Iris pigment epithelial cell (primary cell): ENCODE measurements at places on chromosomes 3 and 15.

GRCh38 chr3:9230596-9230995, 18.9 kb downstream of the SRGAP3 start:
- DNase-seq: no peak

DNA sequence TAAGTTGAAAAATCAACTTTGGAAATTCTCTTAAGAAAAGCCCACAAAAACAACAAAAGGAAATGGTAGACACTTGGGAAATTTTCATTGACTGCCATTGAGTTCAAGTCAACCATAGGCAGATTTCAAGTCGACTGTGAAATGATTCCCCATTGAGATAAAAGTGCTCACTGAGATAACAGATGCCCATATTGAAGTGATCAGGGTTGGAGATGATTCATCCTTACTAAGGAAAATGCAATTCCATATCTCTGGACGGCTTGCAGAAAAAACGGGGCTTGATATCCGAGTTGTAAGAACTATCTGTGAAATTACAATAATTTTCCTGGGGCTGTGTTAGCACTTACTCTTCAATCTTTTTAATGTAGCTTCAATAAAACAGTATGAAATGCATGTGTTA, 373.1 kb upstream of the THRB start:
- no peak for DNase-seq

GRCh38 chr3:38152609-38153008, 12.7 kb upstream of the OXSR1 start:
- no peak for DNase-seq

DNA sequence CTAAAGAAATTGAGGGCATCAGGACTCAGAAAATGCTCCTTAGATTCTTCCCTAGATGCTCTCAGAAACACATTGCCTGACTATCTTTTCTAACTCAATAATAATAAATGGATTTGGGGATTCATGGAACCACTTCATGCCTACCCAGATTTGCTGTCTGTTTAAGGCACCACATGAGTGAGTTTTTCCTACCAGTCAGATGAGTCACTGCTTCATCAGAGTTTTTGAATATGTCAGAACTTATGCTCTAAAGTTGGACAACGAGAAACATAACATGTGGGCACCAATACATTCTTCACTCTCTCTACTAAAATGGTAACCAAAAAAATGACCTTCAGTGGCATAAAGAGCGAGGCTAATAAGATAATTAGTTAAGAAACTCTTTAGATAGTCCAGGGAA, 1135.1 kb downstream of the TUSC7 start:
- DNase-seq: peak; percentile 21

DNA sequence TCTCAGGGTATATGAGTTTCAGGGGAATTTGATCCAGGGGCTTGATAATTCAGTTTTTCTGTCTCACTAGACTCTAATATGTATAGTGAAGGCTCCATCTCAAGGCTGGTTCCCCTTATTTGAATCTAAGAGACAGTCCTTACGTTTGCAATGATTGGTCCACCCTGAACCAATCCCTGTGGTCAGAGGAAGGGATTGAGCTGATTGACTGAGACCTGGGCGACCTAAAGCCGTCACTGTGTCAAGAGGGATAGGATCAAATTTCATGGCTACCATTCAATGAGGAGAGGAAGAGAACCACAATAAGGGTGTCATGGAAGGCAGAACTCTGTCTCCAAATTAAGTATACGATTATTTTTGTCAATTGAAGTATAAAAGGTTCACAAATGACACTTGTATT, 16.3 kb downstream of the NUDT16 start:
- DNase-seq: no peak

DNA sequence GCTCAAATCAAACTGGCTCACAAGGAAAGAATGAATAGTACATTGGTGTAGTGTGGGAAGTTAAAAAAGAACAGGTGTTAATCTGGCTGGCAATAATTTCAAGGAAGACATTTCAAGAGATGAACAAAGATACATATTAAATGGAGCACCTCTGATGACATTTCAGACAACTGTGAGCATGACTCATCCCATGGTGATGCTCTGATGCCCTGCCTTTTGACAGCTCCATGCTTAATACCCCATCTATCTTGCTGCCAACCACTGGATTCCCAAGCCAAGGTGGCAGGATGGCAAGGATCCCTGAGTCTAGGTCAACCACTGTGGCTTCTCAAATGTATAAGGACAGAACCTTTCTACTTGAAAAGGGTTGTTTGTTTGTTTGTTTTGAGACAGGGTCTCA, 29.3 kb downstream of the LRRC2 start:
- DNase-seq: no peak

DNA sequence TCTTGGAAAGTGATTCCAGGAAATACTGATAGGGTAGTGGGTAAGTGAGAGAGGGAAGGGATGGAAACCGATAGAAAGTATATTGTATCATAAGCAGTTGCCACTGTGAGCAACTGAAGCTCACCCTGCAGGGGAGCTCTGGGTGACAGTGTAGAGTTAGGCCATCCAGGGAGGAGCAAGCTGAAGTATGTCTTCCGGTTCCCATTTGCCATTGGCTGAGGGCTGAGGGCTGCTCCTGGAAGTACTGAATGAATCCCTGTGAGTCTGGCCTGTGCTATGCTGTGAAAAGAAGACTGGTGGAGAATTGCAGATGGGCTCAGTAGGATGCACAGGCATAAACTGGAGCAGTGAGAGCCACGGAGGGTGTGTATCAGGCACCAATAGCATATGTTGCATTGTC, 348.3 kb downstream of the MFSD1 start:
- no peak for DNase-seq

DNA sequence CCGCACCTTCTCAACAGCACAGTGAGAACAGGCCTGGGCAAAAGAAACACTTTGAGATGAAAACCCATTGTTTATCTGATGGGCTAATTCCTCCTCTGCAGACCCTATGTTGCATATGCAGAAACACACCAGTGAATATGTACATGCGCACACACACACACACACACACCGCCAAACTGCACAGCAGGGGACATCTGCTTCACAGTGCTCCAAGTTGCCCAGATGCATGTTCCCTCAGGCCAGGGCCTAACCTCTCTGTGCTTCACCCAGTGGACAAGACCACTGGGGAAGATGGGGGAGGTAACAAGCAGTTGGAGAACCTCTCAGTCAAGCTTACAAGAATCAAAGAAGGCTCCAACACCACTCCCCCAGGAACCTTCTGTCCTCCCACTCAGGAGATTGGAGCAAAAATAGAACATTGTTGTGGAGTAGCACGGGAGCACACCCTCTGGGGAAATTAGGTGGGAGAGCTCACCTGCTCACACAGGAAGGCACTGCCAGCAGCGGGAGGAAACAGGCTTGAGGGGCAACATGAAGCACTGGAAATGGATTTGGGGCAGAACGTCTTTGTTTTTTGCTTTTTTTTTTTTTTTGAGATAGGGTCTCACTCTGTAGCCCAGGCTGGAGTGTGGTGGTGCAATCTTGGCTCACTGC, 13.0 kb downstream of the HCN4 start:
- no peak for DNase-seq

- DNase-seq: peak; percentile 44
Measured at GRCh38 chr3:178966299-178967176, 105.1 kb downstream of the ZMAT3 start.

DNA sequence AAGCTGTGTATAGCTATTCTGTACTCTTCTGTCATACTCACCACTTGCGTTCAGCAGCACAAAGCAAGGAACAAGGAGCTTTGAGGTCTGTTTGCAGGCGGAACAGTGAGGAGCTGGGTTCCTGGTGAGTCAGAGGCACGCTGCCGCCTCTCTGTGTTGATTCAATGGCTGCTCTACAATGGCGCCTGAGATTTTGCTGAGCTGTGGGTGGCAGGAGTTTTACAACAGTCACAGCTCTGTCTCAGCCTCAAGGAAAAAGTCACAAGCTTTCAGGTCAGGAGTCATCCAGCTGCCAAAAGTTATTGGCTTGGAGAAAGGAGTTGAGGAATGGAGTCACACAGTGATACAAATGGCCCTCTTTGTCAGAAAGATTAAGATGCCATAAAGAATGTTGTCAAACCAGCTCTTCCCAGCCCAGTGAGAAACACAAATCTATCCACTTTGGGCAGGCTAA, 98.1 kb downstream of the SSR3 start:
- no peak for DNase-seq

DNA sequence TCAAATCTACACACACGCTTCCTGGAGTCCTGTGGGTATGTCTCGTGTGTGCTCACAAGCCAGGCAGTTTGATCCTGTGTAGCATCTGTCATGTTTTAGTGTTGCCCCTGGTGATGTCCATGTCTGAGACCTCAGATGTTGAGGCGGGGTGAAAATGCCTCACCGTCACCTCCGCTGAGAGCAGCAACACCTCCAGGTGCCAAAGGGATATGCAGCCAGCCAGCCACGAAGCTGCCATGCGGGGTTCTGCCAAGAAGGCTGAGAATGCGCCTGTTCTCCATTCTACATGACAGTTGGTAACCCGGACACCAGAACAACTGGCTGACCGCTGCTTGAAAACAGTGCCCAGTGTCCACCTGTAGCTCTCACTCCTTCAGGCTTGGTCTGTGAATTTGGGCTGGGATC, 253.8 kb downstream of the TLE3 start:
- DNase-seq: no peak

- DNase-seq: no peak
Measured at GRCh38 chr3:24802614-24803013, 308.0 kb upstream of the THRB start.

- peak; percentile 98 for DNase-seq
Measured at GRCh38 chr3:124878561-124879336, 8.4 kb downstream of the ITGB5 start.

- no peak for DNase-seq
Measured at GRCh38 chr3:90016555-90016954, 909.1 kb downstream of the EPHA3 start.

- DNase-seq: no peak
Measured at GRCh38 chr3:150074277-150074676, 103.6 kb upstream of the PFN2 start.

DNA sequence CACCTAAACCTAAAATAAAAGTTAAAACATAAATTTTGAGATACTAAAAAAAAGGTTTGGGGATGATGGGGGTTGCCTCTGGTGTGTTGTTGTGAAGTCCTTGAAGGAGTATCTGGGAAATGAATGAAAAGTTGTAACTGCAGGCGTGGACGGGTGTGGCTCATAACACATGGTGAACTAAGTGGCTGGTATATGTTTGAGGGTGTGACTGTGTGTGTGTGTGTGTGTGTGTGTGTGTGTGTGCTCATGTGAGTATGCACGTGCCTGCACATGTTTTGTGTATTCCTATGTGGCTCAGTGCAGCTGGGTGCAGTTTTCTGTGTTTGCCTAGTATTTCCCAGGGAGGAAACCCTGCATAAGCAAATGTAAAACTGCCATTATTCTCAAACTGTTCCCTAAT, 229.9 kb upstream of the TRIM42 start:
- no peak for DNase-seq

- no peak for DNase-seq
Measured at GRCh38 chr15:35047528-35047927, 37.6 kb downstream of the NANOGP8 start.
